Fibroblast of villous mesenchyme (primary cell): ENCODE measurements at places on chromosomes 12 and 14.

DNA sequence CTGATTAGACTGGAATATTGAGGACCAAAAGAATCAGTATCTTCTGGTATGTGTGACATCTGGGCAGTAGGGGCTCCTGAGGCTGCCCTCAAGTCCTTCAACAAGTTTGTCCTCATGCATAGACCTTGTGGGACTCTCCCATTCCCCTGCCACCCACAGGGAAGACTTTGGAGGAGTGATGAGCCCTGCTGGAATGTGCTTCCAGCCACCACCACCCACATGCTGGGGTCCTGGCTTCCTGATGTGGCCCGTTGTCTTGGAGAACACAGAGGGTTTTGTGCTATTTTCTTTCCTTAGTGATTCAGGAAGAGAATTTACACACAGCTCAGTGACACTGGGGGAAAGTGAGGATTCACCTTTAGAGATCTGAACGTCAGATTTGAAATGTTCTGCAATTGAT is 29.2 kb upstream of the SEL1L start:
- DNase-seq = no peak

DNA sequence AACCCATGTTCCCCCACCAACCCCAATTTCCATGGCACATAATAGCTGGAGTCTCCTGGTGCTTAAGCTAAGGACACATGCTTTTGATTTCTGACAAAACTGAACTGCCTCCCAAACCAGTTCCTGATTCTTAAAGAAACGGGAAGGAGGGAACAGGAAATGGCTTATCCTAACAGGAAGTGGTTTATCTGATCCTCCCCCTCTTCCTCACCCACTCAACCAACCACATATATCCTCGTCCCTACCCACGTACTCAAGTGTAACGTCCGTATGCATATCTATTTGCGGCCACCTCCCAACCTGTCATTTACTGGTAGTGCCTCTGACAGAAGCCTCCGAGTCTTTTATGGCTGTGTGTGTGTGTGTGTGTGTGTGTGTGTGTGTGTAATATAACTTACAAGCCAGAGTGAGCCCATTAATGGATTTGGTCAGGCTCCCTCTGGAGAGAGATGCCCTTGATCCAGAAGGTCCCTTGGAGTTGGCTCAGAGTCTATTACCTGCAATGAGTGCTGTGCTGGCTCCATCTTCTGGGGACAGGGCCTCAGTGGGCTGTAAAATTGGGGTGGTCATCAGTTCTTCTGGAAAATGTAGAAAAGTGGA is 7.7 kb downstream of the DAZAP2 start:
- peak; percentile 77 for DNase-seq

- DNase-seq = no peak
Measured at GRCh38 chr14:101917413-101918017, 46.9 kb upstream of the DYNC1H1 start.

GRCh38 chr14:55710506-55711041 is 130.6 kb downstream of the KTN1 start:
- DNase-seq = no peak

- DNase-seq = no peak
Measured at GRCh38 chr12:52404951-52405350, 1.2 kb downstream of the KRT82 start.
